Stimulated activated CD8-positive, alpha-beta memory T cell treated with anti-CD3 and anti-CD28 coated beads, Interleukin-15, amount 100 ng/mL, for 24 hours (primary cell): ENCODE measurements at places on chromosomes 4 and X.

DNA sequence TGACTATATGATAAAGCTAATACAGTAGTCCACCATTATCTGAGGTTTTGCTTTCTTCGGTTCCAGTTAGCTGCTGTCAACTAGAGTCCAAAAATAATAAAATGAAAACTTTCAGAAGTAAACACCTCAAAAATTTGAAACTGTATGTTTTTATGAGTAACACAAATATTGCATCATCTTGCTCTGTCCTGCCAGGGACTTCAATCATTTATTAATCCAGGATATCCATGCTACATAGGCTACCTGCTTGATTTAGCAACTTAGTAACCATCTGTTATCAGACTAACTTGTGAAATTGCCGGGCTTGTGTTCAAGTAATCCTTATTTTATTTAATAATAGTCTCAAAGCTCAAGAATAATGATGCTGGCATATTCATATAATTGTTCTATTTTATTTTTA, 1537.8 kb upstream of the PABPC4L start:
- DNase-seq = no peak

DNA sequence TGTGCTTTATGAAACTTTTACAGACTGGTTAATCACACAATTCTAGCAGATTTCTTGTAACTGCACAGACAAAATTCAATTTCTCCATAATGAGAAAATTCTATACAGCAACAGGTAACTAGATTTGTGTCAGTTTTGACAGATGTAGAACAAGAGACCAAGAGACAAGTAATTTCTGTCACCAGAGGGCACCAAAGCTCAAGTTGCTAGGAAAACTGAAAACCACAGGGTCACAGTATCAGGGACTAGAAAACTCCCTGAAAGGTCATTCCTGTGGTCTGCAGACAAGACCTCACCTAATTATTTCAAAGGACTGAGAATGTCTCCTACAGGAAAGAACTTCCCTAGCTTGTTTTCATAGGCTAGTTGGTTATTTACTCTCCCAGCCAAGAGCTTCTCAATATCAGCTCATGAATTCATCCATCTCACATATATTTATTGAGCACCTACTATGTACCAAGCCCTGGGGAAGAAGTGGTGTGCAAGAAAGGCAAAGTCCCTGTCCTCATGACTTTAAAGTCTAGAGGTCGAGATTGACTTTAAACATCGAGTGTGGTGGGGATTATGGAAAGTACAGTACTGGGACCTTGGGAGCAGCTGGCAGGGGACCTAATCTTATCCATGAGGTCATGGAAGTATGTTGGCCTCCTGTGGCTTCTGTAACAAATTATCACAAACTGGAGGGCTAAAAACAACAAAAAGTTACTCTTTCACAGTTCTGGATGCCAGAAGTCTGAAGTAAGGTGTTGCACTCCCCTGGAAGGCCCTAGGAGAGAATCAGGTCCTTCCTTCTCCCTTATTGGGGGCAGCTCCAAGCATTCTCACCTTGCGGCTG, 47.8 kb upstream of the SETD7 start:
- no peak for DNase-seq

DNA sequence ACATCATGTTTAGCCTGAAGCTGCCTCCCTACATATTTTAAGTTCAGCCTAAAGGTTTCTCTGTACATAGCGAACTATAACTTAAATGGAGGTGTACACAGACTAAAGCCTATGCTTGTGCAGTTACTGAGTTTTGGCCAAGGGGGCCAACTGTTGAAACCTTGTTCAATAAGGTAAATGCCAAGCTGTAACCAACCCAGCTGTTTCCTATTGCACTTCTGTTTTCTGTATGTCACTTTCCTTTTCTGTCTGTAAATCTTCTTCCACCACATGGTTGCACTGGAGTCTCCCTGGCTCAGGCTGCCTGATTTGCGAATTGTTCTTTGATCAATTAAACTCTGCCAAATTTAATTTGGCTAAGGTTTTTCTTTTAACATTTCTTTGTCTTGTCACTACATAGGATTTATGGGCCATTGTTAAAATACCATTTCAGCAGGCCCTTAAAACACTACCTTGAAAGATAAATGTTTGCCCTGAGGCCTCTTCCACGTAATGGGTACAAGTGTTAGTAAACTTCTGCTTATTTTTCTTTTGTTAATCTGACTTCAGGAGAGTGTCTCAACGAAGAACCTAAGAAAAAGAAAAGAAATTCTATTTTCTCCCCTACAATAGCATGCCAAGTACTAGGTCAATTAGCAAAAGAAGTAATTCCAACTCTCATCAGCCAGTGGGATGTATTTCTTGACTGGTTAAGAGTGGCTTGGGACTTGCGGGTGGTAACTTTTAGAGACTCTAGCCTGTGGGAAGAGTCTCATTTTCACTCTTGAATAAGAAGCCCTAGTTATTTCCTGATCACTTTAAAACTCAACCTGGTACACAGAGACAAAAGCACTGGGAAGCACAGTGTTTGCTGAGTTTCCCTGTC, 45.7 kb upstream of the PRSS12 start:
- DNase-seq = no peak

DNA sequence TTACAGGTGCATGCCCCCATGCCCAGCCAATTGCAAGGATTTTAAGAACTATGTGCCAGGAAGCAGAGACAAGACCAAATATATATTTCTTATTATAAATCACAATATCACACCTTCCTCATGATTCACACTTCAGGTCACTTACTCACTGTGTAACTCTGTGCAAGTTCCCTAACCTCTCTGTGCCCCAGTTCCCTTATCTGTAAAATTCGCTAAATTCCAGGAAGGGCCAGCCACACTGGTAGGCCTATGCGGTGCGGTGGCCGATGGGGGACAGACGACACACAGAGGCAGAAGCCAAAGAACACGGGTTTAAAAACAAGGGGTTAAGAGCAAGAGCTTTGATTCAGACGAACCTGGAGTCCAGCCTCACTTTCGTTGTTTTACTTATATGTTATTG, 2.8 kb downstream of the TRIM2 start:
- DNase-seq = no peak

DNA sequence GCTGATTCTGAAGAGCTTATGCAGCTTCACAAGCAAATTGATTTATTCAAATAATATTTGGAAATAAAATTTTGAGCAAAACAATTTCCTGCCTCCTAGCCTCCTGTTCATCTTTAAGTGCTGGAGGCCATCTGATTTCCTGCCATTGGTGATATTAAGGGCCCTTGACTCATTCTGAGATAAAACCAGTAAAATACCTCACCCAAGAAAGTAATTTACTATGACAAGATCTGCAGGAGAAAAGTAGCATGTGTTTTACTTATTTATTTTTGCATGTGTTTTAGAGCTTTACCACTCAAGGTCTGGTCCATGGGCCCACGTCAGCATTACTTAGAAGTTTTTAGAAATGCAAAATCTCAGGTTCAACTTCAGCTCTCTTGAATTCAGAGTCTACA, 67.7 kb downstream of the DCLK2 start:
- DNase-seq = no peak
